T-cell (primary cell): ENCODE measurements at places on chromosomes 7 and 10. TPM values are rescaled to one million over a fixed set of nuclear protein-coding genes. Genes with fewer than 3 reads are reported as not detected.
A peak's percentile ranks its signal among the peaks of the same experiment; 100 is the strongest.

Gene HOXA10
- not detected for total RNA-seq

Gene PIP
- total RNA-seq, result not detected

Gene ADAP1
- 17.2 TPM for total RNA-seq

Gene UTF1
- total RNA-seq, result not detected

GRCh38 chr7:1368682-1369571 is 90.3 kb downstream of the MICALL2 start:
- H3K27me3 ChIP-seq, result peaks cover 85% of the 10 kb centered on the region
- DNase-seq, result no peak
- H3K4me1 ChIP-seq, result peaks cover 7% of the 10 kb centered on the region
- H3K36me3 ChIP-seq, result no peaks in the 10 kb centered on the region
- H3K4me3 ChIP-seq, result no peak overlapping the region

GRCh38 chr7:105480931-105481330 is 41.1 kb downstream of the PUS7 start:
- H3K27me3 ChIP-seq, result no peaks in the 10 kb centered on the region
- DNase-seq, result no peak
- no peak overlapping the region for H3K27ac ChIP-seq
- H3K36me3 ChIP-seq, result peaks cover 2% of the 10 kb centered on the region
- no peaks in the 10 kb centered on the region for H3K4me1 ChIP-seq

Gene CC2D2B
- 0.25 TPM for total RNA-seq

Gene STEAP1
- not detected for total RNA-seq

DNA sequence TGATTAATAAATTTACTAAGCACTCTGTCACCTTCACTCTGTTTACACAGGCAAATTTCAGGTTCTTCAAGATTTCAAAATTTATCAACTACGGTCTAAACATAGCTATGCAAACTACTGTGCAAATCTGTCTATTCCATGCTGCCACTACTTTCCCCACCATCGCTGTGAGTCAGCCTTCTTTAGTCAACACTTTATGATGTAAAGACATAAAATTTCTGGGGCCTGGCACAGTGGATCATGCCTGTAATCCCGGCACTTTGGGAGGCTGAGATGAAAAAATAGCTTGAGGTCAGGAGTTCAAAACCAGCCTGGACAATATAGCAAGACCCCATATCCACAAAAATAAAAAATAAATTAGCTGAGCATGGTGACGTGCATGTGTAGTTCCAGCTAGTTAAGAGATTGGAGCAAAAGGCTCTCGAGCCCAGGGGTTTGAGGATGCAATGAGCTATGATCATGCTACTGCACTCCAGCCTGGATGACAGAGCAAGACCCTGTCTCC is 42.6 kb downstream of the CNOT4 start:
- H3K27ac ChIP-seq, result no peak overlapping the region
- peaks cover 2% of the 10 kb centered on the region for H3K4me1 ChIP-seq
- no peaks in the 10 kb centered on the region for H3K36me3 ChIP-seq
- H3K4me3 ChIP-seq, result no peak overlapping the region

Gene FGFBP3
- total RNA-seq, result 6.7 TPM

Gene MALRD1
- total RNA-seq, result not detected

GRCh38 chr7:121872831-121873288 is at the start of gene PTPRZ1:
Gene PTPRZ1 (plus strand): TSS chr7:121873161. CDS start chr7:121873500, 339 bp downstream.
- H3K27me3 ChIP-seq, result peaks cover 12% of the 10 kb centered on the region
- peak within 1 kb of the TSS; percentile 15 for H3K4me3 ChIP-seq
- no peaks in the 10 kb centered on the region for H3K36me3 ChIP-seq
- DNase-seq, result no peak
- peaks cover 4% of the 10 kb centered on the region for H3K4me1 ChIP-seq

Gene RBP3
- total RNA-seq, result not detected

Gene RHBDD2
- total RNA-seq, result 46.7 TPM

Gene SPOCK2
- 546 TPM for total RNA-seq

DNA sequence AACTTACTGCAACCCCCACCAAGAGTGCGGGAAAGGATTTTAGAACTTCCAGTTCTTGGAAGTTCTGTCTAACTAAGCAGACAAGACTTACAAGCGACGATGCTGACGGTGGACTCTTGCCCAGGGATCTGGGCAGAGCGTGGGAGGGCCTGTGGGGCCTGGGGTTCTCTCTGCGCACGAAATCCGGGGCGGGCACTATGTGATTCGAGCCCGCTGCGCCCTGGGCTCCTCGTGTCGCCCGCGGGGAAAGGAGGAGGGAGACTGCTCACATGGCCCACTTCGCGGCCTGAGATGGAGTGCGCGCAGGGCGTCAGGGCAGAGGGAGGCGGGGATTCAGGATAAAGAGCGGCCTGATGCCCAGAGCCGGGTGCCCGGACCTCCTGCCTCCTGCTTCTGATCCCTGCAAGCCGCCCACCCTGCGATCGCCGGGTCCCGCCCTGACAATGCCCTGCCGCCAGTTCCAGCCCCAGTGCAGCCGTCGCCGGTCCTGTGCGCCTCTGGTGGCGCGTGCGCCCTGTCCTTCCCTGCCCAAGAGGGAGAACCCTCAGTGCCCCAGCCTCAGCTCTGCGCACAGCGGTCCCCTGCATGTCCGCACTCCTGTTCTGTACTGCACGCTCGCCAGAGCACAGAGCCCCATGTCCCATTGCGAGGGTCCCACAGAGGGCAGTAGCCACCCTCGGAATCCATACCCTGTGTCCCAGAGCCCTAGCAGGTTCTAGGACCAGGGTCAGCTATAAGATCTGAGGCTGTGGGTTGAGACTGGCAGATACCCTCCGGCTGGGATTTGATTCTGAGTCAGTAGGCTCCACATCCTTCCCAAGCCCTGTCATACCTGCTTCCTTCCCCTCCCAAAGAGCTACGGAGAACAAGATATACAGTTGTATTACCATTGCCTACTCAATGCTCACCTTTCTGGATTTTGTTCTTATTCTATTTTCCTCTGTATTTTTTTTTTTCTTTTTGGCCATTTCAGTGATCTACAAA is 99.4 kb upstream of the TMEM106B start:
- H3K36me3 ChIP-seq, result no peaks in the 10 kb centered on the region
- DNase-seq, result no peak
- peaks cover 5% of the 10 kb centered on the region for H3K27me3 ChIP-seq
- H3K4me3 ChIP-seq, result peak overlapping the region; percentile 28
- H3K27ac ChIP-seq, result no peak overlapping the region
- no peaks in the 10 kb centered on the region for H3K4me1 ChIP-seq

DNA sequence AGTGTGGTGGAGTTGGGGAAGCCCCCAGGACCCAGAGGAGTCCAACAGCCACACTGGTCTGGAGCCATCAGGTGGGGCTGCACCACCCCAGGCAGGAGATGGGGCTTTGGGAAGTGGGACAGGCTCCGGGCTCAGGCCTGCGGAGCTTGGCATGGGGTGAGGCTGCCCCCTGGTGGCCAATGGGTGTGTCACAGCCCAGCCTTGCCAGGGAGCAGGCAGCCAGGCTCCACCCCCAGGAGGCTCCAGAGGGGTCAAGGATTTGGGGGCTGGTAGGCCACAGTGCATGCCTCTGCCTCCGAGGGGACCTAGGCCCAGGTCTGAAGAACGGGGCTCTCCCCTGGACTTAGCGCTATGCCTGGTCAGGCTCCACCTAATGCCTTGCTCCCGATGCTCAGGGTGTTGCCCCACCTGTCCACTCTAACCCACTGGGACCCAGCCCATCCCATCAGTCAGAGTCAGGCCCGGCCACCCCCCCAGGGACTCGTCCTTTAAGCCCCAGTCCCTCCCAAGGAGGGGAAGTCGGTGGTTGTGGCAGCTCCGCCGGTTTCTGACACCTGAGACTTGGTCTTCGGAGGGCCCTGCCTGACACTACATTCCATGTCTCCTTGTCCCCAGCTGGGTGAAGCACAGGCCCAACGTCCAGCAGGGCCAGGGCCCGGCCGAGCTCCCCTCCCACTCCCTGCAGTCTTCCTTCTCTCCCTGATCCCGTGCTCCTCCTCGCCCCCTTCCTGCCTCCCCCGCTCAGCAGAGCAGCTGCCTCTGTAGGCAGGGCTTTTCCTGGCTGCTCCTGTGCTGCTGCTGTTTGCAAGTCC is 11.3 kb upstream of the SAMD8 start:
- no peak overlapping the region for H3K4me3 ChIP-seq
- peak; percentile 56 for DNase-seq
- no peaks in the 10 kb centered on the region for H3K36me3 ChIP-seq

Gene ELAPOR2
- total RNA-seq, result 13.6 TPM

Gene FKBP6
- total RNA-seq, result not detected

GRCh38 chr7:150631084-150631826 is 930 bp downstream of the GIMAP6 start:
- peaks cover 24% of the 10 kb centered on the region for H3K36me3 ChIP-seq
- peak overlapping the region; percentile 63 for H3K27ac ChIP-seq
- H3K27me3 ChIP-seq, result no peaks in the 10 kb centered on the region
- peak; percentile 80 for DNase-seq

DNA sequence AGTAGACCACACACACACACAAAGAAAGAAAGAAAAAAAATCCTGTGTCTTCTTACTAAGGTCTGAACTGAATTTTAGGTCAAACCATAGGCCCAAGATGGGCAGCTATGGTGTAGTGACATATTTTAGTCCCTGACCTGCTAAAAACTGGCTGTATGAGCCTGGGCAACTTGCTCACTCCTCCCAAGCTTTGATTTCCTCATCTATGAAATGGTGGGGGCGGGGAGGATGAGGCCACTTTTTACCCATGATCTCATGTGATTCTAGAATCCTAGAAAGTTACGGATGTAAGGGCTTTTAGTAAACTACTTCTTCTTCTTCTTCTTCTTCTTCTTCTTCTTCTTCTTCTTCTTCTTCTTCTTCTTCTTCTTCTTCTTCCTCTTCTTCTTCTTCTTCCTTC is 6.1 kb upstream of the CCL24 start:
- no peaks in the 10 kb centered on the region for H3K4me1 ChIP-seq
- no peaks in the 10 kb centered on the region for H3K27me3 ChIP-seq
- H3K36me3 ChIP-seq, result no peaks in the 10 kb centered on the region
- H3K27ac ChIP-seq, result no peak overlapping the region
- no peak overlapping the region for H3K4me3 ChIP-seq

Gene TDRD1
- 0.38 TPM for total RNA-seq

Gene ACTR3C
- 13.1 TPM for total RNA-seq

GRCh38 chr7:50803359-50804337 is 21.0 kb upstream of the GRB10 start:
- no peak overlapping the region for H3K27ac ChIP-seq
- H3K4me3 ChIP-seq, result no peak overlapping the region
- no peaks in the 10 kb centered on the region for H3K36me3 ChIP-seq
- no peaks in the 10 kb centered on the region for H3K27me3 ChIP-seq

DNA sequence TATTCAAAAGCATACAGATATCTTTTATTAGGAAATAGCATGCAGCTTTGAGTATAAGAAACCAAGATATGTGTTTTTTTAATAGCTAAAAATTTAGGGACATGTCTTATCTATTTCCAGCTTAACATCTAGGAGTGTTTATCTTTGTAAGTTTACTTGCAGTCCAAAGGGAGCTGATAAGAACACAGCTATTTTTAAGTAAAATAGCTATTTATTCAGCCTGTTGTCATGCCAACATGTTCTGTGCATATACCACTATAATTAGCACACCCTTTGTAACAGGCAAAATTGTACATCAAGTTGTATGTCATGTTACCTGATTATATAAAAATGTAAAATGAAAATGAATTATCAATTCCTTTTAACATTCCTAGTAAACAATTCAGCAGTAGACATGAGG is 29.6 kb downstream of the FAM133B start:
- no peaks in the 10 kb centered on the region for H3K27me3 ChIP-seq
- no peak overlapping the region for H3K27ac ChIP-seq
- no peak for DNase-seq

DNA sequence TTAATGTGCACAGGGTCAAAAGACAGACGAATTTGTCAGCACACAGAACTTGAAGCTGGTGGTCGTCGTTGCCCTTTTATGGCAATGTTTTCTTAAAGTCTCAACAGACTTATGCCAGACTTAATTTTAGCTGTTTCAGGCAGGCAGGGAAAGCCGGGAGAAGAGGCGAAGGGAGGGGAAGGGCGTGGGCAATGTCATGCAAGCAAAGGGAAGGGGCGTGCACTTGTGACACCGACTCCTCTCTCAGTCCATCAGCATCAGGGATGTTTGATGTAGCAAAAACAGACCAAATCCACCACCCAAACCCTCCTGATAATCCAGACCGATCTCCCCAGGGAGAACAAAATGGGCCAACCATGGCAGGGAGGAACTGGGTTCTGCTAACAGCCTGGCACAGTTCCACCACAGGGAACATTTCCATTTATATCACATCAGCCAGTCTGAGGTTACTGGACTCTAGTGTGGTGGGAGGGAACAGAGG is 118.1 kb upstream of the RHEB start:
- no peaks in the 10 kb centered on the region for H3K36me3 ChIP-seq
- no peak overlapping the region for H3K27ac ChIP-seq
- peaks cover 2% of the 10 kb centered on the region for H3K4me1 ChIP-seq
- H3K4me3 ChIP-seq, result no peak overlapping the region

DNA sequence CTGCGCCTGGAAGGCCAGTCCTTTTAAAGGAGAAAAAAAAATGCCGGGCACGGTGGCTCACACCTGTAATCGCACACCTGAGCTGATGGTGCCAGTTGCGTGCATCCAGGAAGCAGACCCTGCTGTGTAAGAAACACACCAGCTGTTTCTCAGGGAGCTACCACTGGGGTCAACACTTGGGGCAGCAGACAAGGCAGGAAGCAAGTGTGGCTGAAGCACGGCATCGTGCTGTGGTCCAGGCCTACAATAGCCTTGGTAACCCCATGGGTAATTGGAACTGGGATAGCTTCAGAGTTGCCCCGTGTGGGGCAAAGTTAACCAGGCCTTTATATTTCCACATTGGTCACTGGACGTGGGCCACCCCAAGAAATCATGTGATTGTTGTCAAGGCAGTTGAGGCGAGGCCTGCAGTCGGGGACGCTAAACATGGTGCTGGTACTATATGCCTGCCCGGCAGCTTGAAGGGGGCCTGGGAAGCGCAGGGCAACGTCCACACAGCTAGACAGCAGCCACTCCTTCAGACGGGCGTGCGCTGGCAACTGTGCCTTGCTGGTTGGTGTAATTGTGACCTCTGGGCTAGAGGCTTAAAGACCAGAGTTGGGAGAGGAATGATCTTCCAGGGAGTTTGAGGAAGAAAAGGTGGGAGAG is 2.5 kb upstream of the TACR2 start:
- peaks cover 5% of the 10 kb centered on the region for H3K4me1 ChIP-seq
- DNase-seq, result no peak
- H3K4me3 ChIP-seq, result no peak overlapping the region
- H3K27me3 ChIP-seq, result peaks cover 22% of the 10 kb centered on the region
- H3K27ac ChIP-seq, result no peak overlapping the region

DNA sequence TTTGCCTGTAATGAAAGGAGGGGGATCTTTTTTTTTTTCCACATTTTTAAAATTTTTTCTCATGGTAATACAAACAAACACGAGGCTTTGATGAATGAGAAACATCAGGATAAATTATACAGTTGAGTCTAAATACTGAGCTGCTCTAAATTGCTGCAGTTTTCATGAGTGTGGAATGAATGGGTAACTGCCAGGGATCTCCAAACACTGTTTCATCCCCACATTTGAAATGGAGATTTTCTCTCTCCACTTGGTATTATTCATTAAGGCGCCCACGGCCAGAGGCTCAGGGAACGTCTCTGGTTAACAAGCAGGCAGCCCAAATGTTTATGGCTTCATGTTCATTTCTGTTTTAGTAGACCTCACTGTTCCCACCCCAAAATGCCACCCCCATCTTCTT is 717.1 kb downstream of the GRID1 start:
- H3K4me3 ChIP-seq, result no peak overlapping the region
- H3K4me1 ChIP-seq, result no peaks in the 10 kb centered on the region
- no peaks in the 10 kb centered on the region for H3K36me3 ChIP-seq
- H3K27ac ChIP-seq, result no peak overlapping the region

- H3K27ac ChIP-seq, result no peak overlapping the region
- H3K36me3 ChIP-seq, result no peaks in the 10 kb centered on the region
- no peaks in the 10 kb centered on the region for H3K4me1 ChIP-seq
- H3K4me3 ChIP-seq, result no peak overlapping the region
Measured at GRCh38 chr7:128448751-128449302, 6.9 kb upstream of the HILPDA start.

- H3K36me3 ChIP-seq, result no peaks in the 10 kb centered on the region
- H3K27ac ChIP-seq, result peak overlapping the region; percentile 93
- H3K4me3 ChIP-seq, result no peak overlapping the region
- peaks cover 8% of the 10 kb centered on the region for H3K4me1 ChIP-seq
- DNase-seq, result peak; percentile 22
Measured at GRCh38 chr10:69045441-69046300, 42.2 kb upstream of the SRGN start.
